ENCODE measurements at places on chromosomes 3 and 15.

GRCh38 chr3:182234881-182235280, 523.2 kb downstream of the SOX2 start:
- DNase-seq: no peak

DNA sequence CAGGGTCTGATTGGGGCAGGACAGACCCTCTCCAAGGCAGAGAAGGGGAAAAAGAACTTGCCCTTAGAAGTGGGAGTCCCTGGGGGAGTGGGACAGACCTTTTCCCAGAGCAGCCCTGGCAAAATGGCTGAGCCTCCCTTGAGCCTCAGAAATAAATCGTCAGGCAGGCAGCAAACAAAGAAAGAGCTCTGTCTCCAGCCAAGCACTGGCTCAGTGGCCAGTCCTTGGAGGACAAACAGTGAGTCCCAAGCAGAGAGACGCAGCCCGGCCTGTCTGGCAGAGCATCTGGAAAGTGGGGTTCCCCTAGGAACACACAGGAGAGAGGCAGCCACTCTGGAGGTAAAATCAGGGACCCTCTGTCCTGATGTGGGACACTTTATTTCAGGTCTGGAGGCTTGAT, 1.8 kb downstream of the SLC6A1 start:
- no peak for DNase-seq

DNA sequence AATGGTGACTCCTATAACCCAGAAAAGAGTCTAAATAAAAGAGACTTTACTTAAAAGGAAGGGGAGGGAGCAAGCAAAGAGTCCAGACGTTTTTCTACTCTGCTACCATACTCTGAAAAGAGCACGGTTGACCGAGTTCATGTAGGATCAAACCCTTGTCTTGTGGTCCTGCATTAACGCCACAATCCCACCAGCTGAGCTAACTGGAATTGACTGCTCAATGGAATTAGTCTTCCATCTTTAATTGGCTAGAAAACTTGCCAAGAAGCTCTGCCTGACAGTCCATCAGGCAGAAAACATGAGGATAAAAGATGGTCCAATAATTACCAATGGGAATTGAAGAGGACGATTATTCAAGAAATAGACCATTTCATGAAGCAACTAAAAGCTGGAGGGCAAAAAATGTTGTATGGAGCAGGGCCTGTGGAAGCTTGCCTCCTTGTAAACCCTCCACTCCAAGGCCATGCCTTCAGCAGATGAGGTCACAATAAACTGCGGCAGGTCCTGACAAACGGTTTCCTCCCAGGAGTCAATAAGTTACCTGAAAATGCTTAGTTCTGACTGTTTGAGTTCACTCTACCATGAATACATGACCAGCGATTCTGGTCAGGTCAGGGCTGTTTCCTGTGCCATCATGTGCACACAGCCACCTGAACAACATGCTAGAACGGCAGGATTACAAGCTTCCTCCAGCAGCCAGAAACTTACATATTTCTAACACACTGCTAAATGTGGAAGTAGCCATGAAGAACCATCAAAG, 35.6 kb upstream of the ARHGEF3 start:
- DNase-seq: no peak

- DNase-seq: no peak
Observed at GRCh38 chr3:150867434-150867833, 37.8 kb downstream of the MINDY4B start.

- no peak for DNase-seq
Observed at GRCh38 chr3:118990823-118991560, 43.7 kb downstream of the IGSF11 start.

DNA sequence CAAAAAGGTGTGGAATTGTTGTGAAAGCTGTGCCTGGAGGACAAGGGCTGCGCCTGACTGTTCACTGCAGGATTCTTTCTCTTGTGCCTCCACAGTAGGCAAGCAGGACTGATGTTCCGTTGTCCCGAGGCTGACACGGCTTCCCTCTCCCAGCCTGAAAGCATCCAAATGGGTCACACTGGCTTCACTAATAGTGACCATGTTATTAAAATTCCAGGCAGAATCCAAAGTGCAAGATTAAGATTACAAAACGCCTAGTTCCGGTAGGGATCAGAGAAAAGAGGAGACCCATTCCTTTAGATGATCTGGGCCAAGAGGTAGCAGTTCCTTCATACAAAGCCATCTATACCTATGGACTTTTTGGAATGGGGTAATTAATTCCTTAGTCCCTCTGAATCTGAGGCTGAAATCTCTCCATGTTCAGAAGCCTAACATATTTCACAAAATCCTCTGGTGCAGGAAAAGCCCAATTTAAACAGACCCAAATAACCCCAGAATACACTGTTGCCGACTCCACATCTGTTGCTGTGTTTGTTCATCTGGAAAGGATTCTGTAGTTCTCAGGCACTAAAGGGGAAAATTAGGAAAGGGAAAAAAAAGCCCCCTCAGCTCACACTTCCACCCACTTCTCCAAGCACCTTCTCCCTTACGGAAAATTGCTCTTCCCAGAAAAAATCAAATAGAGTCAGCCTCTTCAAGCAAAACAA, 145.9 kb downstream of the RORA start:
- no peak for DNase-seq

GRCh38 chr15:66842710-66843441, 140.8 kb downstream of the SMAD6 start:
- peak; percentile 43 for DNase-seq

GRCh38 chr15:49707598-49707997, 86.8 kb downstream of the DTWD1 start:
- no peak for DNase-seq

DNA sequence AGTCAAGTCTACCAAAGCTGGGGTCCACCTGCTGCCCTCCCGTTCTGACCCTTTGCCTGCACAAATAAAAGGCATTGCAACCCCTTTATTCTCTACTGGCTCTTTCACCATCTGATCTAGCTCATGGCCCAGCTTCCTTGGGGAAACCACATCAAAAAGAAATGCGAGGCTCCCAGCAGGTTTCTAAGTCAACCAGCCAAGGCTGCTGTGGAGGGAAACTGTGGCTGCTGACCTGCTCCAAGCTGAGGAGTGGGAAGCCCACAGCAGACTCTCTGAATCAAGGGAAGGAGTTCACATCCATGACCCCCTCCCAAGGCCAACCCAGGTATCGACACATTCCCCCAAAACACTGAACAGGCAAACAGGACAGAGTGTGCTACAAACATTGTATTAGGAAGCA, 25.2 kb upstream of the SLCO2A1 start:
- DNase-seq: no peak

DNA sequence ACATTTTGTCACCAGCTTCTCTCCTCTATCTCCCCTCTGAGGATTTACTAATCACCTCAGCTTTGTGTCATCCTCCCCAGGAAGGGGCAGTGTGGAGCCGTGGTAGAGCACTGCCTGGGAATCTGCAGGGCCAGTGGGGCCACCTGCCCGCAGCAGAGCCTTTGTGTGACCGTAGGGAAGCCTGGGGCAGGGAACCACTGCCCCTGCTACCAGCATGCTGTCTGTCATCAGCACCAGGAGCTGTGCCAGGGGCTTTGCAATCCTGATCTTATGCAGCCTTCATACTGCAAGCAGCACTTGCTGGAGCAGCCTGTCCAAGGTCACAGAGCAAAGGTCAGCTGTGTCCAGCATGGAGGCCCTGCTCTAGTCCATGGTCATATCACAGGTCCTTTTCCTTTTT, 170.2 kb upstream of the IL12A start:
- DNase-seq: peak; percentile 53

- no peak for DNase-seq
Observed at GRCh38 chr3:195800240-195800639, 11.5 kb downstream of the MUC4 start.

GRCh38 chr3:10259798-10260197, 11.5 kb downstream of the TATDN2 start:
- DNase-seq: no peak

DNA sequence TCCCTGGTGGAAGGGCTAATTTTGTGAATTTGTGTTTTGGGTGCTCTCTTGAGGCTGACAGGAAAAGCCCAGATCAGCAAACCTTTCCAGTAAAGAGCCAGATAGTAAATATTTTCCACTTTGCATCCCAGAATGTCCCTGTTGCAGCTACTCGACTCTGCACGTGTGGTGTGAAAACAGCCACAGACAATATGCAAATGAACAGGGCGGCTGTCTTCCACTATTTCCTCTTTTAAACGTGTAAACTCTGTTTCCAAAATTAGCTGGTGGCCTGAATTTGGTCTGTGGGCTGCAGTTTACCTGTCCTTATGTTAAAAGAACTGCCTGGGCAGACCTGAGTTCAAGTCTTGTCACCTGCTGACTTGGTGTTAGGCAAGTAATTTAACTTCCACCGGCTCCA, 202.7 kb downstream of the EDEM1 start:
- no peak for DNase-seq

DNA sequence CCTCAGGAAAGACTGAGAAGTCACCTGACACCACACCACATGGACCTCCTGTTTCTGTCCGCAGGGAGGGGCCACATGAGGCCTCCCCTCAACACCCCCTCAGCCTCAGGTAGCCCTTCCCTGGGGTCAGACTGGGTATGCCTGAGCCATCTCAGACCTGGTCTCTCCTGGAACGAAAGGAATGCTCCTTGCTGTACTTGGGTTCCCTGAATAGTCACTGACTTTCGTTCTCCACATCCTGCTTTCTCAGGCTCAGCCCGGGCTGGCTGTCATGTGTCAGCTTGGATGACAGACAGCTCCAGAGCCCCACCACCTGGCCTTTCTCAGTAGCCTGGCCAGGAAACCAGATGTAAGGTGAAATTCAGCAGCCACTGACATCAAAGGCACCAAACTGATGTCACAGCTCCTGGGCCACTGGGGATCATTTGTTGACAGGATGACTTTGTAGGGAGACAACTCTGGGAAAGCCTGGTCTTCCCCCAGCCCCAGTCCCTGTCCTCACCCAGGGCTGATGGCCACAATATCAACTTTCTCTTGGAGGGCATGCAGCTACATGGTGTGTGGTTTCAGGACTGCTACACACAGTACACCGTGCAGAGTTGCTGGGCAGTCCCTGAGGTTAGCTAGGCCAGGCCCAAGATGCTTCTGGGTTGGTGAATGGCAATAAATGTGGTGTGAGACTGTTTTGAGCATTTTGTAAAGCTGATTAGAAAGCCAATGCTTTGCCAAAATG, 141.4 kb upstream of the MRPS22 start:
- peak; percentile 92 for DNase-seq

DNA sequence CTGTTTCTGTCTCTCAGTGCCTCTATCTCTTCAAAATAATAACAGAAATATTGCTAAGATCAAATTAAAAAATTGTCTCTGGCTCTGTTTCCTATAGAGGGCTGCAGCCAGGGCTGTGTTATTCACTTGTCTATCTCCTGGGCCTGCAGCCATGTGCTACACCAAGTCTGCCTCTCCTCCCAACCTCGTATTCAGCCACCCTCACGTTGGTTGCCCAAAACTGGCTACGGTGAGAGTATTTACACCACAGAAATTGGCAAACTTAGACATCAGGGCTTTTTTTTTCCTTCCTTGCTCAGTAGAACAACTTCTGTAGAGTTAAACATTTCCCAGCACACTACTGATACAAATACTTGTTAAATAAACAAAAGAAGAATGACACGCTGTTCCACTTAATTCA, 320.9 kb upstream of the ICE2 start:
- DNase-seq: no peak

- no peak for DNase-seq
Observed at GRCh38 chr3:112133626-112134334, 732 bp upstream of the GCSAM start.

GRCh38 chr3:183178512-183178832, 15.9 kb upstream of the LAMP3 start:
- DNase-seq: no peak

- DNase-seq: no peak
Observed at GRCh38 chr3:144852999-144853398, 881.4 kb downstream of the DIPK2A start.

- DNase-seq: peak; percentile 67
Observed at GRCh38 chr3:55244247-55244646, 242.9 kb downstream of the WNT5A start.

GRCh38 chr3:128663151-128663550, 12.5 kb upstream of the RPN1 start:
- DNase-seq: no peak

- no peak for DNase-seq
Observed at GRCh38 chr3:126029241-126029640, 54.7 kb downstream of the SLC41A3 start.

- DNase-seq: no peak
Observed at GRCh38 chr3:109136523-109136922, at the start of gene C3orf85. Gene C3orf85, plus strand, starts transcription at chr3:109136719. Its CDS starts 129 bp downstream, at chr3:109136848.

- DNase-seq: no peak
Observed at GRCh38 chr15:59236394-59236793, 29.8 kb downstream of the LDHAL6B start.

- DNase-seq: no peak
Observed at GRCh38 chr3:178804606-178805005, 267.0 kb downstream of the ZMAT3 start.

DNA sequence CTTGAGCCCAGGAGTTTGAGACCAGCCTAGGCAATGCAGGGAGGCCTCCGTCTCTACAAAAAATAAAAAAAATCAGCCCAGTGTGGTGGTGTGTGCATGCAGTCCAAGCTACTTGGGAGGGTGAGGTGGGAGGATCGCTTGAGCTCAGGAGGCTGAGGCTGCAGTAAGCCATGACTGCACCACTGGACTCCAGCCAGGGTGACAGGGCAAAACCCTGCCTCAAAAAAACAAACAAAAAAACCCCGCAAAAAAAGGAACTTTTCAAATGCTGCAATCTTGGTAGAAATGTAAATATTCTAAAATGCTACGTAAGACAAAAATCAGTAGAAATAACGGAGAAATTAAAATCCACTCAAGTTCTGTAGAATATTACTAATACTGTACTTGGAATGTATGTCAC, 108.1 kb upstream of the MELTF start:
- no peak for DNase-seq

DNA sequence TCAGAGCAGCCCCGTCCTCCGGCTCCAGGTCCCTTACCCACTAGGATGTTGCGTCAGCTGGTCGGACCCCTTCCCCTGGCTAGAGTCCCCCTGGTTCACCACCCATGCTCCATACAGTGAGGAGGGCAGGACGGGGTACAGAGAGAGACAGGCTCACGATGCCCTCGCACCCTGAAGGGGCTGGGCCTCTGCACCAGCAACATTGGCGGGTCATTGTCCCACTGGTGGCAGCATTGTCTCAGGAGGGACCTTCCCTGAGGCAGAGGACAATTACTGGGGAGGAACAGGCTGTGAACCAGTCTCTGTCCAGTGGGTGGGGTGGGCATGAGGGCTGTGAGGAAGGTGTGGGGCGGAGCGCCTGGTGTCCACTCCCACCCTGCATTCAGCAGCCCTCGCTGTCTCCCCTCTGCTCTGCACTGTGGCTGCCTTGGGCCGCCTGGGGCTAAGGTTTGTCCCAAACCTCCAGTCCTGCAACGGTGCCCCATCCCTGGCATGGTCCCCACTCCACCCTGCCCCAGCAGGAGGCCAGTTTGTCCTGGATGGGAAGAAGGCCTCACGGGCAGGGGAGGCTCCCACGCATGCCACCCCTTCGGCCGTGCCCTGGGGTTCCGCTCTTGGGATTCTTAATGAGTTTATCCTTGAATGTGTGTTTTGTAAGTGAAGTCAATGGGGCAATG, 48.0 kb upstream of the KLF13 start:
- peak; percentile 36 for DNase-seq

- DNase-seq: no peak
Observed at GRCh38 chr15:100332721-100333120, 9.1 kb downstream of the ADAMTS17 start.

Measured in NCI-H524 (cell line).